ENCODE measurements at places on chromosomes 13 and 19.
A peak's percentile ranks its signal among the peaks of the same experiment; 100 is the strongest.

- no peak for DNase-seq
Measured at GRCh38 chr13:43293008-43293407, 269.6 kb downstream of the DNAJC15 start.

DNA sequence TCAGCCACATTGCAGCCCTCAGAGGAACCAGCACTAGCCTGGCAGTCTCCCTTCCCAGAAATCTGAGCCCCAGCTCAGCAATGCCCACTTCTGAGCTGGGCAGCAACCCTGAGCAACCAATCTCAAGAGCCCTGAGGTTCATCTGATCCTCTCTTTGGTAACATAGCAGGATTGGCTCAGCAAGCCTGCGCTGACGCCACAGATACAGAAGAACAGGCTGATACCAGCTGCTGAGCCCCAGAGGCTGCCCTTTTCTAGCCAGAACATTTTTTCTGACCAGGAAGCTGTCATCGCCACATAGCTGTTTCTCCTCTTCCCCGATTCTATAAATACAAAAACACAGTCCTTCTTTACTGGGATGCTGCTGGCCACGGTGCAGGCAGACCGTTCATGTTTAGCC lies 59.8 kb downstream of the TRPM4 start:
- no peak for DNase-seq

- no peak for DNase-seq
Measured at GRCh38 chr19:45255611-45256157, 4.6 kb downstream of the MARK4 start.

DNA sequence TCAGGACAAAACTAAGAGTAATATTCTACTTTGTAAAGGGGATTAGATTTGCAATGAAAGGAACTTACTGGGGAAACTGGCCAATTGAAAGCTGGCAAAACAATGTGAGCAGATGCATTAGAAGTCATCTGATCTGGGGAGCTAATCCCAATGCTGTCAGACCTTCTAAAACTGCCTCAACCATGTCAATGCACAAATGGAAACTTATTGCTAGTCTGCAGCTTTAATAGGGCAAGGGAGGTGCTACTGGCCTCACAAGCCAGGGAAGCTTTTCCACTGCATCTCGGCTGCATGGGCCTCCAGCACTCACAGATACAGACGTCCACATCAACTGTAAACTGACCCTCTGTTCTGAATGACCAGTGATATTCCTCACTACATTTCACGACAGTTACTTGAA lies 154.2 kb downstream of the LHFPL6 start:
- no peak for DNase-seq

DNA sequence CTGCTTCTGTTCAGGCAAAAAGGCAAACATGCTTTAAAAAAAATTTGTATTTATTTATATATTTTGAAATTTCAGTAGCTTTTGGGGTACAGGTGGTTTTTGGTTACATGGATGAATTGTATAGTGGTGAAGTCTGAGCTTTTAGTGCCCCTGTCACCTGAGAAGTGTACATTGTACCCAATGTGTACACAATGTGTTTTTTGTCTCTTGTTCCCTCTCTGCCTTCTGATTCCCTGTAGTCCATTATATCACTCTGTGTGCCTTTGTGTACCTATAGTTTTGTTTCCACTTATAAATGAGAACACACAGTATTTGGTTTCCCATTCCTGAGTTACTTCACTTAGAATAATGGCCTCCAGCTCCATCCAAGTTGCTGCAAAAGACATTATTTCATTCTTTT lies 77.4 kb downstream of the PDS5B start:
- DNase-seq = no peak

DNA sequence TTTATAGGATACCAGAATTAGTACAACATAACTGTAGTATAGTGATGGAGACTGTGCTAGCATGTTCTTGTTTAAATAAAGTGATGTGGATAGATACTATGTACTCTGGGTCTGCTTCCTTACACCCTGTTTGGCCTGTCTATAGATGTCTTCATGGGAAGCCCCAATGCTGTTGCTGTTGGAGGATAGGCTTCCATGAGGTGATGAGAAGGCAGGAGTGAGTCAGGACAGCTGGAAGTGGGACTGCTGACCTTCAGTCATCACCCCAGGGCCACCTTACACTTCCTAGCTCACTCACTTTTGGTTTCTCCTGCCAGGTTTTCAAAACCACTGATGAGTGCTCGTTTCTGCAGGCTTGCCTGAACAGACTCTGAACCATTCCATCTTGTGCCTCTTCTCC lies 4.2 kb downstream of the KCTD4 start:
- no peak for DNase-seq

- no peak for DNase-seq
Measured at GRCh38 chr19:12611361-12611699, 610 bp downstream of the ZNF791 start.

GRCh38 chr13:46119883-46120614 lies 15.2 kb upstream of the CPB2 start:
- DNase-seq = no peak

- DNase-seq = no peak
Measured at GRCh38 chr19:39223703-39224279, 19.7 kb upstream of the SYCN start.

GRCh38 chr13:105961438-105961837 lies 574.0 kb downstream of the EFNB2 start:
- no peak for DNase-seq

- DNase-seq = no peak
Measured at GRCh38 chr13:90800082-90800746, 547.3 kb upstream of the MIR17HG start.

GRCh38 chr19:19385896-19386869 lies 19.3 kb upstream of the GATAD2A start:
- DNase-seq = no peak

DNA sequence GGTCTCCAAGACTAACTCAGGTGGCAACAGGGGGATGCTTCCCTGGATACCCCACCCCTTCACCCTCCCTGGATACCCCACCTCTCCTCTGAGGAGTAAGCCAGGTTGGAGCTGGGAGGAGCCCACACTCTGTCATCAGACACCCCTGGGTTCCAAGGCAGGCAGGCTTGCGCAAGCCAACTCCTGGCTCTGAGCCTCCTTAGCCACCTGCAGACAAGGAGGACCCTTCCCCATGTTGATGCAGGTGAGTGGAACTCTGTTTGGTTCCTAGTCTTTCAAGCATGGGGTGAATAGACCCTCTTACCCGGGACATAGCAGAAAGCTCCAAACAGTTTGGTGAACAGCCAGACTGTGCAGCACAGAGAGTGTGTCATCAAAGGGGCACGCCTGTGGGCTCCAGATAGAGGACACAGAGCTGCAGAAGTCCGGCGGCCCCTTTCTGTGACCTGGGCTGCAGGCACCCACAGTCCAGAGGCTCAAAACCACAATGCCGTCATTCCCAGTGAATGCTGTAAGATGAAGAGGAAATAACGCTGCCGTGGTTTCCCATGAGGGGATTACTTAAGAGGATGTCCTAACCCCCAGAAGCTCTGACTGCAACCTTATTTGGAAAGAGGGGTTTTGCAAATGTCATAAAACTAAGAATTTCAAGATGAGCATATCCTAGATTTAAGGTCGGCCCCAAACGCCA lies 12.1 kb upstream of the HAS1 start:
- no peak for DNase-seq

GRCh38 chr13:67221630-67222226 lies 8.4 kb downstream of the PCDH9 start:
- DNase-seq = no peak

DNA sequence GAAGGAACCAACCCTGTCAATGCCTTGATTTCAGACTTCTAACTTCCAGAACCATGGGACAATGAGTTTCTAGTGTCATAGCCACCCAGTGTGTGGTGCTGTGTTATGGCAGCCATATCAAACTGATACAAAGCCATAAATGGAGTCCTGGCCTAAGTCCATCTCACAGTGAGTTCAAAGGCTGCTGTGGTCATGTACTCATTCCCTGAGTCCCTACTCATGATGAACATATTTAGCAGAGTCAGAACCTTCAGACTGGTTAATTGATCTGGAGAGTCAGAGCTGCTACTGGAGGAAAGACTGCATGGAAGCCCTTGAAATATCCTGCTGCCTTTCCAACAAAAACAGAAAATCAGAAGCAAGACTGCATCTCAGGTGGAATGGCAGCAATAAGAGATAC lies 39.2 kb upstream of the CSNK1A1L start:
- no peak for DNase-seq

DNA sequence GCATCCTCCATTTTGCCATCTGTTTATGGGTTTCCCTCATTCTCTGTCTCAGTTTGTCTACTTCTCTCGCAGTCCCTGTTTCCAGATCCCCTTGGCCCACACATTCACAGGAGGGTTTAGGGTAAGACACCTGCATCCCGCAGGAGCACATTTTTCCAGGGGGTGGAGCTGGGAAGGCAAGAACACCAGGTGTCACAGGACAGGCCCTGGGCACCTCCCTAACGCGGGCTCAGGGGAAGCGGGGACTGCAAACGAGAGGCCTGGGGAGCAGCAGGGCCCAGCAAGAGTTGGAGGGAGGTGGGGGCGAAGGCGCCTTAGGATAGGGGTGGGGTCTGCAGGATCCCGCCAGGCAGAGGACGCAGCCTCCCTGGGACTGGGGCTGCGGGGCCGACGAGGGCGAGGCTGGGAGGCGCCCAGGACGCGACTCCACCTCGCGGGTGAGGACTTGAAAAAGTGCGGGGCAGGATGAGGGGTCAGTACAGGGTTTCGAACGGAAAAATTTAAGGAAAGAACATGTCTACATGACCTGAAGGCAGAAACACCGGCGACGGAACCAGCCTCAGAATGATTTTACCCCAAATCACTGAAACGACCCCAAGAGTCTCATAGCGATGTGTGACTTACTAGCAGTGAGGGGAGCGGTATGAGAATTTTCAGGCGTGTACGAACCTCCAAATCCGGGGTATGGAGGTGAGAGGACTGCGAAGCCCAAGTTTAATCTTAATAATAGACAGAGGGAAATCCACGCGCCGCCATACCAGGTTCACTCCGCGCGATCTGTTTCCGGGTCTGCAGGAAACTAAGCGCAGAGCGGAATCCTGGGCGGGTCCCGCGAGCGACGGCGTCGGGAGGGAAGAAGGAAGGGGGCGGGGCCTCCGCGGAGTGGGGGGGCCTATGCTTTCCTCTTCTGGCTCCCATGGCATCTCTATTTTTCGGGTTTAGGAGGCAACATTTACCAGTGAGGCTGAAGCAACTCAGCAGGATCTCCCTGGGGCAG lies 7.1 kb upstream of the ERVV-2 start:
- DNase-seq = no peak

DNA sequence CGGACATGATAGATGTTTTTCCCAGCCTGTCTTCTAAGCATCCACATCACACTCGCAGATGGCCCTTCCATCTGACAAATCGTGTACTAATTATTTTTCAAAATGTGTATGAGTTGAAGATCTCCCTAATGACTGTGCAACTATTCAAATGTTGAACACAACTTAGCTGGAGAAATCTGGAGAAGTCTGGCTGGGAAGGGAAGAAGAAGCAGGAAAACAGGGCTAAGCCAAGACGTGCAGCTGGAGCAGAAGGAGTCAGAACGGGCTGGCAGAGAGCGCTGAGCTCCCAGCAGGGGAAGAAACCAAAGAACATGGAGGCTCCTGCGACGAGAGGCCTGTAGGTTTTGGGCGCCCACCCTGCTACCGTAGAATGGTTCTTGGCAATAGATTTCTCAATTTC lies 13.2 kb upstream of the LATS2 start:
- no peak for DNase-seq

GRCh38 chr13:90696656-90697055 lies 650.8 kb upstream of the MIR17HG start:
- DNase-seq = no peak

- no peak for DNase-seq
Measured at GRCh38 chr13:100751826-100752225, 77.2 kb upstream of the TMTC4 start.

- DNase-seq = peak; percentile 60
Measured at GRCh38 chr13:110819203-110820014, 95.5 kb downstream of the ANKRD10 start.

DNA sequence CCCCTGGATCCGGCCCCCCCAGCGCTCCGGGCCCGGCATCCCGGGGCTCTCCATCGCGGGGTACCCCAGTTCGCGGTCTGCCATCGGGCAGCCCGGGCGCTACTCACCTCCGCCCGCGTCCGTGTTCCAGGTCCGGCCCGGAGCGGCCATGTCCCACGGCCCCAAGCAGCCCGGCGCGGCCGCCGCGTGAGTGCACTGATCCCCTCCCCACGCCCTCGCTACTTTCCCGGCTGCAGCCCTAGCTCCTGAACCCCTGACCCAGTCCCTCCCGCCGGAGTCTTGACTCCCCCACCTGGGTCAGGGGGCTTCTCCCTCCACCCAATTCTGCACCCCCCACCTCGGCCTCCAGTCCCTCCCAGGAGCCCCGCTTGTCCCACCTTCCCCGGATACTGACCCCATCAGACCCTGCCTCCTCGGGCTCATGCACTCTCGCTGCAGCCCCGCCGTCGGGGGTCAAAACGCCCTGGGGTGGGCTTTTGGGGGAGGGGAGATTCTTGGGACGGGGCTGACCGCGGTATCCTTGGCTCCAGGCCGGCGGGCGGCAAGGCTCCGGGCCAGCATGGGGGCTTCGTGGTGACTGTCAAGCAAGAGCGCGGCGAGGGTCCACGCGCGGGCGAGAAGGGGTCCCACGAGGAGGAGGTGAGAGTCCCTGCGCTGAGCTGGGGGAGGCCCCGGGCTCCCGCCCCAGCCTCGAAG lies 566 bp downstream of the HMG20B start:
- DNase-seq = no peak

DNA sequence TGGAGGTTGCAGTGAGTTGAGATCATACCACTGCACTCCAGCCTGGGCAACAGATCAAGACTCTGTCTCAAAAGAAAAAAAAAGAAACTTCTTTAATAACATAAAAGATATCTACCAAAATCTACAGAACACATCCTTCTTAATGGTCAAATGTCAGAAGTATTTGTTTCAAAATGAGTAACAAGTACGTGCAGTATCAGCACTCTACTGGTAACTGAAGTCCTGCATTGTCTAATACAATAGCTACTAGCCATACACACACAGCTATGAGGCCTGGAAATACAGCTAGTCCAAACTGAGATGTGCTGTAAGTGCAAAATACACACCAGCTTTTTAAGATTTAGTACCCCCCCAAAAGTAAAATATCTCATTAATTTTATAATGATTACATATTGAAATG lies 88.1 kb downstream of the TSC22D1 start:
- no peak for DNase-seq

DNA sequence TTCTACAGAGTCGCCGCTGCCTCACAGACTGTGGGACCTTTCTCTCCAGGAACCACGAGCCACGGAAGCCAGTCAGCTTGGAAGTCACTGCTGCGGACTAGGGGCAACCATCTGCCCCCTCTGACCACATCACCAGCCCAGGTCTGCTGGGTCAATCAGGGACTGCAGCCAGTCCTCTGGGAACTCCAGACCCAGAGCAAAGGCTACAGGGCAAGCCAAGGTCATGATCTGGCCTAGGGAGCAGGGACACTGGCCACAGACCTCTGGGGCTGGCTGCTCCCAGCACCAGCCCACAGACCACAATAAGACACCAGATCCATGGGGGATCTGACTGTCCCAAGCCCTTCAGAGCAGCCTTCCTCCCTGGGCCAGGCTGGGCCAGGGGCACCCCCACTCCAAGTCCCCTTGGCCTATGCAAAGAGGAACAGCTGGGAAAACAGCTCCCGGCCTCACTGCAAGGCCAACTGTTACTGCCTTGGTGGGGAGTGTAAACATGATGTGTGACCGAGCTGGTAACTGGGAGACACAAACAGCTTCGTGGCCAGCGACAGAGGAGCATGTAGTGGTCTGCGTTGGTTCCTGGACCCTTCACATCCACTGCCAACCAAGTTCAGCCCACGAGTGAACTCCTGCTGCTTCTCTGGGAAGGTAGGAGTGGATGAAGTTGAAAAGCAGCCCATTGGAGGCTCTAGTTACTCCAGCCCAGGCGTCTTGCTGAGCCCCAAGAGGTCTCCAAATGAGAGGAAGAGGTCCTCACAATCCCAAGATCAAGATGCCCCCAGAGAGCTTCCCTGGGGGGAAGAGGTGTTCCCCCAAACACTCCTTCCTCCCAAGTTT lies 1.5 kb downstream of the AKT2 start:
- no peak for DNase-seq
